GM13977 (cell line): ENCODE measurements at places on chromosomes 7 and 10.

- peak; percentile 10 for DNase-seq
Measured at GRCh38 chr7:137606061-137606674, 240.6 kb downstream of the DGKI start.

DNA sequence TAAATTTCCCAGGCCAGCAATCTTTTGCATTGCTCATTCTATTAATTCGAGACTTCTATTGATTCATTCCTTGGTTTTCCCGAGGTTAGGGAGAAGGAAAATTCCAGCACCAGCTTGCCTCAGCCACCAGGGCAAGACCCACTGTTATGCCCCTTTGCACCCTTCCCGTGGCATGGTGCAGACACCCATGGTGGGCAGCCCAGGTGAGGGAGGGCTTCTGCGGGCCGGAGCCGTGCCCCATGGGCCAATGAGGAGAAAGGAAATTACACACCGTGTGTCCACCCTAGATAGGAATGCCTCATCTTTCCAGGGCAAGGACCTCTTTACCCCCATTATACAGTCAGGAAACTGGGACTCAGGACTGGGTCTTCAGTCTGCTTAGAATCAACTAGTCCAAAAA lies 4.5 kb upstream of the GRID1 start:
- DNase-seq, result no peak

DNA sequence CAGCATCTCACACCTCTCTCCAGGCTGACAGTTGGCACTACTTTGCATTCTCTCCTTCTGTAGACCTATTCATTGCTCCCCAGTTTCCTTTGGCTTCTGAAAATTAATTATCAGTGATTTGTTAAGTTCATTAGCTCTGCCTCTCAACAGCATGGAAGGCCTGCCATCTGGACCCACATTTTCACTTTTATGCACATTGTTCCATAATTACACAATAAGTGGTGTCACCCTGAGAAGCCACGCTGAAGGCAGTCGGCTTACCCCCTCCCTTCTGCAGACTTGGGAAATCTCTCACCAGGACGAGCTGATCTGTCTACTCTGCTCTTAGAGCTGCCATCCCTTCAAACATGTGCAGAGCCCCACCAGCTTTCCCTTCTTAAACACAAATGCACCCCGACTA lies 64.7 kb downstream of the SLIT1 start:
- no peak for DNase-seq

DNA sequence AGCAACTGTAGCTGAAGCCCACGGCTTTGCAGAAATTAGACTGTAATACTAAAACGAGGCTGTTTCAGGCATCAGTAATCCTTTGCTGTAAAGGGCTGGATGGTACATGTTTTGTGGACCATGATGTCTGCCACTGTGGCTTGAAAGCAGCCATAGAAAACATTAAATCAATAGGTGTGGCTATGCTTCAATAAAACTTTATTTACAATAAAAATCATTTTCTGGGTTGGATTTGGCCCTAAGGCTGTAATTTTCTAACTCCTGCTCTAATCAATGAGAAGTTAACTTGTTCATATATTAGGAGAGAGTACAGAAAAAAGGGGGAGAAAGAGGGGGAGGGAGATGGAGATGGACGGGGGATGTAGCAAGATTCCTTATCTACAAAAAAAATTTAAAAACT lies 183.4 kb downstream of the PIP4K2A start:
- DNase-seq, result no peak

DNA sequence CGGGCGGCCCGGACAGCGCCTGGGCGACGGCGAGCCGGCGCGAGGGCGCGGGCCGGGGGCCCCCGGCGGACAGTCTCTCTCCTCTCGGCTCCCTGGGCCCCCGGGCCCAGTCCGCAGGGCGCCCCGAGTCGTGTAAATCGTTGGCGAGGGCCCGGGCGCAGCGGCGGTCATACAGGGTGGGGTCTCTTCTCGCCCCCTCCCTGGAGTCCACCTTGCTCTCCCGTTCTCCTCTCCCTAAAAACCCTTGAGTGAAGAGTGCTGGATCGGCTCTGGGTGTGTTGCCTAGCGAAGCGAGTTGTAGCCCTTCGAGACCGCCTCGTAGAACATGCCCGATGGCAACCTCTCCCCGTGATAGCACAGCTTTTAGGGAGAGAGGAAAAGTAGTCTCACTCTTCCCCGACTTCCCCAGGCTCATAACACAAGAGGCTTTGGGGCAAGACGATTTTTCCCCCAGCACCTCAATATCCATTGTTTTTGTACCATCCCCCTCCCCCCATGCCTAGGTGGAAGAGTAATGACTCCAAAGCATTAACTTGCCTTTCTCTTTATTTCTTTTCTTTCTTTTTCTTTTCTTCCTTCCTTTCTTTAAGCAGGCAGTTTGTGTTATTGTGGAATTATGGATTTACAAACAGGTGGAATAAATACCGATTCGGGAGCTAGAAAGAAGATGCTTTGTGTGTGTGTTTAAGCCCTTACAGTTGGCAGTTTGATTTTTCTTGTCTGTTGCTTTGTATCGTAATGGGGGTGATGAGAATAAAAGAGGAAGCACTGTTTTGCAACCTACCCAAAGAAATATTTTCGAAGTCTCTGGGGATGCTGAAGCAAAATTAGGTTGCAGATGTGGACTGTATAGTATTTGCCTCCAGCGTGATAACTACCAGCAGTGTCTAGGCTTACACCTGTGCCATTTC lies 822 bp downstream of the SHOC2 start:
- DNase-seq, result peak; percentile 32

- DNase-seq, result no peak
Measured at GRCh38 chr7:101206665-101207042, 5.8 kb upstream of the MOGAT3 start.

GRCh38 chr7:44150966-44151941 lies 10.1 kb upstream of the MYL7 start:
- no peak for DNase-seq

DNA sequence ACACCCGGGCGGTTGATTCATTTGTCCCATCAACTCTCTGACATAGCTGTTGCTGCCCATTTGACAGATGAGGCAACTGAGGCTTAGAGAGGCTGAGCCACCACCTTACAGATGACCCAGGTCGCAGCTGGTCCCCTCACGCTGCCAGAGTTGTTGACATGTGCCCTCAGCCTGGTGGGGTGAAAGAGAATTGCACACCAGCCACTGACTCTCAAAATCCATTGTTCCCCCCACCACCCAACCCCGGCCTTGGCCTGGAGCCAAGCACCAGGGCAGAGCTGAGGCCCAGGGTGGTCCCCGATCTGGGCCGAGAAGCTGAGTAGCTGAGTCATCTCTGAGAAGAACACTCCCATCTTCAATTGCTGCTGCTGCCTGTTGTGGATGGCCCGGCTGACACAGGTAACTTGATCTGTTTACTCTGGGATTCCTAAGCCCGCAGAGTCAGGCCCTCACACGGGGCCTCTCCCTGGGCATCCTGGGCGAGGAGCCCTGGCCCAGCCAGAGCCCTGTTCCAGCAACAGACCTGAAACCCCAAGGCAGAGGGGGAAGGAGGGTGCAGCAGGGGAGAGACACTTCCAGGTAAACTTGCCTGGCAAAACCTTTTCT lies 27.5 kb downstream of the PVRIG start:
- no peak for DNase-seq

DNA sequence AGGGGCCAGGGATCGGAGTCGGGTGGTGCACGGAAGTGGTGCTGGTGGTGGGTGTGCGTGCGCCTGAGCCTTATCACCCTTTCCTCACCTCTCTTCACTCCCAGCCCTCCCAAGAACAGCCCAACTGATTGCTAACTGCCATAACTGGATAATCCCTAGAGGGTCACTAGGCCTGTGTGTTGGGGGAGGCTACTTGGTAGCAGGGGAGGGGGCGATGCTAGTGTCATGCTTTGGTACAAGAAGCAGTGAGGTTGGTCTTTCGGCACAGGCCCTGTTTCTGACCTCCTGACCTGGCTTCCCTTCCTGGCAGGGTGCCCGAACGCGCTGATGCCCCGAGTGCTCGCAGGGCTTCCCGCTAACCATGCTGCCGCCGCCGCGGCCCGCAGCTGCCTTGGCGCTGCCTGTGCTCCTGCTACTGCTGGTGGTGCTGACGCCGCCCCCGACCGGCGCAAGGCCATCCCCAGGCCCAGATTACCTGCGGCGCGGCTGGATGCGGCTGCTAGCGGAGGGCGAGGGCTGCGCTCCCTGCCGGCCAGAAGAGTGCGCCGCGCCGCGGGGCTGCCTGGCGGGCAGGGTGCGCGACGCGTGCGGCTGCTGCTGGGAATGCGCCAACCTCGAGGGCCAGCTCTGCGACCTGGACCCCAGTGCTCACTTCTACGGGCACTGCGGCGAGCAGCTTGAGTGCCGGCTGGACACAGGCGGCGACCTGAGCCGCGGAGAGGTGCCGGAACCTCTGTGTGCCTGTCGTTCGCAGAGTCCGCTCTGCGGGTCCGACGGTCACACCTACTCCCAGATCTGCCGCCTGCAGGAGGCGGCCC lies 652 bp downstream of the KAZALD1 start:
- DNase-seq, result peak; percentile 82

DNA sequence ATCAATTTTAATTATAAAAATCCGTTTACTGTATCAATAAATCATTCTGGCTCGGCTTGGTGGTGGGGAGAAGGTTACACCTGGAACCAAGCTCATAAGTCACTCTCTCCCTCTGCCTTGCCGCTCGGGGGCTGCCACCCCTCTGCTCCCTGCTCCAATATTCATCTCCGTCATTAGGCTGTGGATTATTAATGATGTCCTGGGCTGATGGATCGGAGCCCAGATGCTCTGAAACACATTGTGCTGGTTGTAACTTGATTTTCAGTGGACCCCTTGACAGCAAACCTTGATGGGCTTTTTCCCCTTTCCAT lies 314.2 kb downstream of the PLXNA4 start:
- no peak for DNase-seq
